ENCODE measurements at places on chromosomes 3 and 15.

DNA sequence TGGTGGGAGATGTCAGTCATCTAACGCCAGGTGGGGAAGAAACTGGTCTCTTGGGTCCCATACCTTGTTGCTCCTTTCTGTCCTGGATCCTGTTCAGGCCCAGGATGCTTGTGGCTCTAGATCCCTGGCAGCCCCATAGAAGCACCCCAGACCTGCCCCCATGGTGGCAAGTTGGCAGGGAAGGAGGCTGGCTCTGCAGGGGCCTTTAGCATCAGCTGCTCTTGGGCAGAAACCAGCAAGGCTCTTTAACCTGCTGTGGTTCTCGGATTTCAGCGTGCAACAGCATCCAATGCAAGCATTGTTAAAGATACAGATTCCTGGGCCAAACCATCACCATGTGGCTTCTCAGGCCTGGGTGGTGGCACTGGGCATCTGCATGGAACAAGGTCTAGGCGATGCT, 75.8 kb downstream of the SNRK start:
- DNase-seq = no peak

DNA sequence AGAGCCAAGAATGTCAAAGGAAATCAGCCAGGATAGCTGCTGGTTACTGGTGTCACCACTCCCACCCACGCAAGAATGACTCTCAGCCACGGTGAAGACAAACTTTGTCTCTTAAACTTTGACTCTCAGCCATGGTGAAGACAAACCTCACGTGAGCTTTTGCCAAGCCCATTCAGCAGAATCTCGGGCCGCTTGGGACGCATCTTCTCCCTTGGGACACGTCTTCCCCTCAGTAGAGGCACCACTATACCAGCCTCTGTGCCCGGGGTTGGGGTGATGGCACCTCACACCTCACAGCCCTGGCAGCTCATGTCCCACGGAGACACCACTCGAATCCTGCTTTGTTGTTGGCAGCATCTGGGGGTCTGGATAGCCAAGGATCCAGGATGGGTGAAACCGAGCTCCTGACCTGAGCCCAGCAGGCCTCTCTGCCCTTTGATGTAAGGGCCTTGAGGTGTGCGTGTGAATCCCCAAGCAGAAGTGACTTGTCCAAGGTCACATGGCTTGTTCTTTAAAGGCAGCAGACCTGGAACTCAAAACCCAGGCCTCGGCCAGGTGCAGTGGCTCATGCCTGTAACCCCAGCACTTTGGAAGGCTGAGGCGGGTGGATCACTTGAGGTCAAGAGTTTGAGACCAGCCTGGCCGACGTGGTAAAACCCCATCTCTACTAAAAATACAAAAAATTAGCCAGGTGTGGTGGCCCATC, 21.8 kb downstream of the RBPMS2 start:
- no peak for DNase-seq

- no peak for DNase-seq
Observed at GRCh38 chr15:96629511-96629910, 299.0 kb downstream of the NR2F2 start.

- no peak for DNase-seq
Observed at GRCh38 chr3:188239035-188239434, 85.1 kb downstream of the LPP start.

GRCh38 chr3:11720304-11720898, 76.7 kb upstream of the VGLL4 start:
- DNase-seq = peak; percentile 40

- DNase-seq = no peak
Observed at GRCh38 chr3:83321891-83322290, 1560.4 kb upstream of the GBE1 start.

GRCh38 chr3:189355481-189356201, 183.9 kb downstream of the TPRG1 start:
- DNase-seq = no peak

GRCh38 chr15:56058986-56059385, 65.6 kb upstream of the NEDD4 start:
- DNase-seq = no peak

GRCh38 chr15:64010719-64011118, 35.6 kb downstream of the DAPK2 start:
- peak; percentile 79 for DNase-seq

GRCh38 chr3:45677033-45677446, 12.2 kb upstream of the SACM1L start:
- peak; percentile 38 for DNase-seq

GRCh38 chr3:56107157-56107556, 361.1 kb downstream of the ERC2 start:
- no peak for DNase-seq

DNA sequence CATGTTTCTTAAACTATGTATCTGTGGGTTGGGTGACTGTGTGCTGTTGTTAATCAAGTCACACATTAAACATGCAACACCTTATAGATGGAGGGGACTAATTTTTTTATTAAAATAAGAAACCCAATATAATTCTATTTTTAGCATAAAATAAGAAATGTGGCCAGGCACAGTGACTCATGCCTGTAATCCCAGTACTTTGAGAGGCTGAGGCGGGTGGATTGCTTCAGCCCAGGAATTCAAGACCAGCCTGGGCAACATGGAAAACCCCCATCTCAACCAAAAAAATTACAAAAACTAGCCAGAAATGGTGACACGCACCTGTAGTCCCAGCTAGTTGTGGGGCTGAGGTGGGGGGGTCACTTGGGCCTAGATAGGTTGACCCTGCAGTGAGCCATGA, 1021.0 kb downstream of the EPHA3 start:
- no peak for DNase-seq

DNA sequence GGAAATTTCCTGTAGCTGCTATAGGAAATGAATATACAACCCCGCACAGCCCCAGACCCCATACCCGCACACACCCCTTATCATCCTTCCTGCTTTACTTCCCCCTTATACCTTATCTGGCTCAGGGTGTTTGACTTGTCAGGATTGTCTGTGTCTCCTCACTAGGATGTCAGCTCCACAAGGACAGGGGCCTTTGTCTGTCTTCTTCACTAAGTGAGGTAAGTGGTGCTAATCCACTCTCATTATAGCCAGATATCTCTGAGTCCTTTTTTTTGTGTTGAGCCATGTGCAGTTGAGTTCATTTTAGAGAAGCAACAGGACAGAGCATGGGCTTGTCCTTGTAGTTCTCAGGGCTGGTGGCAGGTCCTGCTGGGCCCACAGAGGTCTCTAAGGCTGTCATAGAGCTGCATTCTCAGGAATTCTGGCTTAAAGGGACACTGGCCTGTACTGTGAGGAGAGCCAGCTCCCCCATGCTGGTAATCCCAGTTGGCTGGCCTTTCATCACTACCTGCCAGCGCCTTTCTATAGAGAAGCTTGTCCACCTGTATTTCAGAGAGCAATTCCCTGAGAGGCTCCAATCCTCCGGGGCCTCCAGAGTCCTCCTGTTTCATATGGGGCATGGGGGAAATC, 9.0 kb downstream of the KY start:
- no peak for DNase-seq

DNA sequence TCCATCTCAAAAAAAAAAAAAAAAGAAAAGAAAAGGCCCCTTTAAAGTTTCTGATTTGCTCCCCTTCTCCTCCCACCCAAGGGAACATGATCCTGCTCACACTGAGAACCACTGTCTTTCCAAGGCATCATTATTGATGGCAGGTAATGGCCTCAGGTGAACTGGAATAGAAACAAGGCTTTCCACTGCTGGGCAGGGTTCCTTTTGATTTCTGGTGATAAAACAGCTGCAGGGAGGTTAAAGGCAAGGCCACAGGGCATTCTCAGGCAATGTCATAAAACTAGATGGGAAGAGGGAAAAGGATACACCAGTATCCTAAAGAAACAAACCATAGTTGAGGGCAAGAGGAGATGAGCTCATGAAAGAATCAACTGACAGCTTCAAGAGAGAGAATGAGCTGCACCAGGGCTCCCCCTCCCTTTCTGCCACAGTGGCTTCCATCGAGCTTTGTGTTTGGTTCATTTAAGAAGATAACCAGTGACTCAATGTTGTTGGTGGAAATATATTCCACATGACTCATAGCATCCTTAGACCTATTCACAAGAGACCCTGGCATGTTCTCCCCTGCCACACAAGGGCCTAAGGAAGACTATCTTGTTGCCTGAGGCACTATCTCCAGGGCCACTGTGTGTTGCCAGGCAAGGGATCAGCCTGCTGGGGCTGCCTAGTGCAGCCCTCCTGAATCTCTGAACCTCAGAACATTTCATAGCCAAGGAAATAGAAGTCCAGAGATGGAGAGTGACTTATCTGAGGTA, 86.4 kb downstream of the WDR76 start:
- no peak for DNase-seq

DNA sequence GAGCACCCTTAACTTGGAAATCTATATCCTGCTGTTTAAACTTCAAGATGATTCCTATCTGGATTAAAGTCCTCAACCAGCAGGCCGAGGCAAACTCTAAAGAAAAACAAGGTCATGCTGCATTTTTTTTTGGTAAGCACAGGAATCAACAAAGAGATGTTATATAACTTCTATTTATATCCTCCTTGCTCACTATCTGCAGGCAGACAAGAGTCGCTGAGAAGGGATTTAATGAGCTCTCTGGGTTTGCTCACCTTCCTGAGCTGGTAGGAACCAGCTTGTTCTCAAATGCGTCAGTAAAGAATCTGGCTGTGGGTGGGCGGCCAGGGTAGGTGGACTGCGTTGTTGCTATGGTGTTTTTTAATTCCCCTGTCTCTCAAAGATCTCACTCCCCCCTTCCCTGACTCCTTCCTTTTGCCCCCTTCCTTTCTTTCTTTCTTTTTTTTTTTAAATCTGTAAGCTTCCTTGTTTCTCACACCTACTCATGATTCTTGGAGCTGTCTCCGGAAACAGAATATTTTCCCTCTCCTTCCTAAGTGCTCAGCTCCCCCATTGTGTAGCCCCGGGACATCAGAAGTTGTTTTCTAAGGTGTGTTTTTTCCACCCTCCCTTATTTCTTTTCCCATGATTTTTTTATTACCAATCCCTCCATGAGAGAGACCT, 228.8 kb upstream of the BHLHE40 start:
- no peak for DNase-seq

DNA sequence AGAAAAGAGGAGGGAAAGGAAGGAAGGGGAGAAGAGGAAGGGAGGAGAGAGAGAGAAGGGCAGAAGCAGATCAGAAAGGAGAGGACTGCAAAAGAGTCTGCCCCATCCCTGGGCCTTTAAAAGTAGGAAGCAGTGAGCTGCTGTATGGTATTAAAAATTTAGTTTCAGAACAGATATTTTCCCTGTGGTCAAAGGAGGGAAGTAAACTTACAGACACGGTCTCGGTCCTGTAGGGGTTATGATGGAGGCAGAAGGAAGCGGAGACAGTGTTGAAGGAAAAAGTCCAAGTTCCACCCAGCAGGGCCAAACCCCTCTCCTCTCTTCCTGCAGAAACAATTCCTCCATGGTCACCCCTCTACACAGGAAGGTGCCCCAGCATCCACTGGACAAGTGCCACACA, 122.0 kb upstream of the PROK2 start:
- DNase-seq = no peak

DNA sequence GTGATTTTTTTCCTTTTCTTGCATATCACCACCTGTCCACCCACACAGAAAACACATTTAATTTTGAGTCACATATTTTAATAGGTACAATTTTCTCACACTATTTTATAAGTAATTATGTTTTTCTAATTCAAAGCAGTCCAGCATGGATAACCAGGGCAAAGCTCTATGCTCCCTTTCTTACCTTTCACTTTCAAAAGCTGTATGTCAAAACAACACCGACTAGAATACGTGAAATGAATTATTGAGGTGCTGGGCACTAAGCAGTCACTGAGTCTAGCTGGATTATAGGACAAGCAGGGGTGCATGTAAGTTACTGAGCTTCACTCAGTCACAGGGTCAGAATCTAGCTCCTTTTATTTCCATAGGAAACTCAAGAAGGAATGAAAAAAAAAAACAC, 60.6 kb downstream of the LSAMP start:
- DNase-seq = no peak

DNA sequence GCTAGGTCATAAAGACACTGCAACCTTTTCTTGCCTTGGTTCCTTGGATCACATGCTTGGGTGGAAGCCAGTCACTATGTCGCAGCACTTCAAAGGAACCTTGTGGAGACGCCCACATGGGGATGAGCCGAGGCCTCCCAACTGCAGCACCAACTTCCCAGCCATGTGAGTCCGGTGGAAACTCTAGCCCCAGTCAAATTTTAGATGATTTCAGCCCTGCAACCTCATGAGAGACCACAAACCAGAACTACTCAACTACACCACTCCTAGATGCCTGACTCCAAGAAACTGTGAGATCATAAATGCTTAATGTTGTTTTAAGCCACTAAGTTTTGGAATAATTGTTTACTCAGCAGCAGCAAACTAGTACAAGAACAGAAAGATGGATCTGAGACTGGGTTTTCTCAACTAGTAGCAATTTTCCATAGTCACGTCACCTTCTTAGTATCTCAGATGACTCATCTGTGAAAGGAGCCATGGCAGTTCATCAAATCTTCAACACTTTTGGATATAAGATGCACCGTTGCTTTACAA, 86.5 kb downstream of the MB21D2 start:
- no peak for DNase-seq

- DNase-seq = no peak
Observed at GRCh38 chr3:58329150-58329921, 3.4 kb upstream of the PXK start.

GRCh38 chr15:62413153-62413552, 248.1 kb upstream of the C2CD4B start:
- no peak for DNase-seq

DNA sequence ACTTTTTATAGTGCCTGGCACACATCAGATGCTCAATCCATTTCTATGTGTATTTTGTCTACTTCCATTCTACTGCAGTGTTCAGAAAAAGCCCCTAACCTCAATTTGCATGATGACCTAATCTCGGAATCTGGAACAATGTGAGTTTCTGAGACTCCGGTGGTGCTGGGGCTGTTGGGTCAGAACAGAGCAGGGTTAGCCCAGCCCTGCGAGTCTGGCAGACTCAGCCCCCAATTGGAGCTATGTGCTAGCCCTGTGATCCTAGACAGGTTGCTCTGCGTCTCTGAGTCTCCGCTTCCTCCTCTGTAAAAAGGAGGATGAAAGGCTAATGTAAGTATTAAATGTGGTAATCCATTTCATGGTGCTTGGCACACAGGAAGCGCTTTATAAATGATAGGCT, 95.0 kb upstream of the ICE2 start:
- no peak for DNase-seq

GRCh38 chr3:108127301-108127988, 36.6 kb upstream of the CD47 start:
- peak; percentile 75 for DNase-seq

GRCh38 chr15:60838206-60838605, 359.3 kb upstream of the ICE2 start:
- DNase-seq = no peak

DNA sequence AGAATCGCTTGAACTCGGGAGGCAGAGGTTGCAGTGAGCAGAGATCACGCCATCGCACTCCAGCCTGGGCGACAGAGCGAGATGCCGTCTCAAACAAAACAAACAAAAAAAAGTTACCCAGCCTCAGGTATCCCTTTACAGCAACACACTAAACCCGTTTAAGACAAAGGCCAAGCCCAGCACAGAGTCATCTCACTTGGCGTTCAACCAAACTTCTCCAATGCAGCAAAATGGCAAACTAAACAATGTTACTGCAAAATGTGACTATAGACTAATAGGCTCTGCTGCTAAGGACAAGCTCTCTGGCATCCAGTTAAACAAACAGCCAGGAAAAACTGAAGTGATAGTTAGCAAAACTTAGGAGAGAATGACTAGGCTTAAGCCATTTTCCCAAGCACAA, 6.4 kb upstream of the FAM219B start:
- no peak for DNase-seq

GRCh38 chr3:177692304-177692975, 495.2 kb upstream of the TBL1XR1 start:
- DNase-seq = no peak

- DNase-seq = no peak
Observed at GRCh38 chr15:89654301-89654761, 936 bp downstream of the KIF7 start.
